ENCODE measurements at places on chromosomes 3 and 15.
A peak's percentile ranks its signal among the peaks of the same experiment; 100 is the strongest.

- peak; percentile 49 for DNase-seq
These were observed 555 bp downstream of the ATP11B start for GRCh38 chr3:182793663-182794454.

- DNase-seq, result no peak
These were observed 151.1 kb downstream of the OSBPL10 start for GRCh38 chr3:31829826-31830426.

DNA sequence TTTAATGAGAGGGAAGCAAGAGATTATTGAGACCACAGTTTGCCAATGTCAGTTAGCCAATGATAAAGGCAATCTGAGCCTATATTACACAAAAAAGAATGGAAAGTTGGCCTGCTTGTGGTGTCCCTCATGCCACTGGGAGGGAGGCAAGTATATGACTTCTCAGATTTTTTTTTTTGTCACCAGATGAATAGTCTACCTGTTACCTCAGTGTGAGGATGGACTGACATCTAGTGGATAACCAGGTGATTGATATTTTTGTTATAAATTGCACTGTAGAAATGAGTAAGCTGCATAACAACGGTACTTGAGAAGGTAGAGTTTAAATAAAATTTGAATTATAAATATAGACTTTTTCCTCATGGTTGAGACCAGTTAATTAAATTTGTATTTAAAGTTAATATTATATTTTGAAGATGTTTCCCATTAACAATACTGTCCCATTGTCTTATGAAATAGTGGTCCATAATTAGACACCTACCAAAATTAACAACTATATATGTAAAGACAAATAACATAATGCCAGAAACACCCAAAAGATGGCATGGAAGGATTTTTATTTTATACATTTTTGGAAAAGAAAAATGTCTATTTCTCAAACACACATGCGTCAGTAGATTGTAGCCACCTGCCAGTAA lies 237.8 kb upstream of the GADL1 start:
- DNase-seq, result no peak

- DNase-seq, result no peak
These were observed 19.7 kb downstream of the CFAP100 start for GRCh38 chr3:126414406-126414805.

GRCh38 chr3:16366581-16366980 lies 101.6 kb downstream of the OXNAD1 start:
- DNase-seq, result no peak

DNA sequence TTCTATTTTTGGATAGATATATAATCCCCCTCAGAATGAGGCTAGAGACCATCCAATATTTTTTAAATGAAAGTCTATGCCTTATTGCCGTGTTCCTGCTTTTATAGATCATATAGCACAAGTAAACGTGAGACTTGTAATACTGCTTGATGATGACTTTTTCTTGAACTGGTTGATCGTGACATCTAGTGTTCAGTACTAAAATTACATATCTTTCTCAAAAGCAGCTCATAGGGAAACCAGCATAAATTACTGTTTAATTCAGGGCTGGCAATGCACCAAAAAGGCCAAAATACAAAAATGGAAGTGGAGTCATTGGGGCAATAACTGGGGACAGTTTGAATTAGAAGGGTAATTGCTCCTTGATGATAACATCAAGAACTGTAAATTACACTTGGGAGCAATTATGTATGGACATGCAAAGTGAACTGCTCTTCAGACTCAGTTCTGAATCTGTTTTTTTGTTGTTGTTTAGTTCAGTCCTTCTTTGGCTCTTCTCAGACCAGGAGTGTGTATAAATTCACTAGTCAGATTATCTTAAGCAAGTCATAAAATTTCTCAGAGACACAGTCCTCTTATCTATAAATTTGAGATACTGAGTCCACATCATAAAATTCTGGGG lies 325.3 kb downstream of the THSD4 start:
- no peak for DNase-seq

GRCh38 chr3:144244662-144245061 lies 273.0 kb downstream of the DIPK2A start:
- no peak for DNase-seq

DNA sequence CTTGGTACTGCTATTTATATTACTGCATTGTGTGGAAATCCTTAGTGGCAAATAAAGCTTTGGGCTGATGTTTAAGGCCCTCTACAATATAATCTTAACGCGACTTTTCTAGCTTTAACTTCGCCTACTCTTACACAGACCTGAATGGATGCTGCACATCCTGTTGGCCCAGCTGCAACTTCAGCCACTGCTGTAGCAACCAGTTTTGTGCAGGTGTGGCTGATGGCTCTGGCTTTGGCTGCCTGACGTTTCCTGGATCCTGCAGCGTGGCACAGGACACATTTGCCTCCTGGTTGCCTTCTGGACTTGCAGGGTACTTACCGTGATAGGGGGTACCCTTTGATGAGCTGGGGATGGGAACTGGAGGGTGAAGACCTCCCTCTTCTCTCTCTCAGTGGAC lies 20.2 kb upstream of the ERICH6 start:
- no peak for DNase-seq

GRCh38 chr3:101963902-101964362 lies 114.6 kb downstream of the NFKBIZ start:
- peak; percentile 21 for DNase-seq

- DNase-seq, result no peak
These were observed 570.4 kb upstream of the TGFBR2 start for GRCh38 chr3:30035935-30036567.

- DNase-seq, result no peak
These were observed at the start of gene HGD for GRCh38 chr3:120682095-120682681. TSS of gene HGD (minus strand) at chr3:120682239. CDS start at chr3:120682111, 128 bp downstream.

DNA sequence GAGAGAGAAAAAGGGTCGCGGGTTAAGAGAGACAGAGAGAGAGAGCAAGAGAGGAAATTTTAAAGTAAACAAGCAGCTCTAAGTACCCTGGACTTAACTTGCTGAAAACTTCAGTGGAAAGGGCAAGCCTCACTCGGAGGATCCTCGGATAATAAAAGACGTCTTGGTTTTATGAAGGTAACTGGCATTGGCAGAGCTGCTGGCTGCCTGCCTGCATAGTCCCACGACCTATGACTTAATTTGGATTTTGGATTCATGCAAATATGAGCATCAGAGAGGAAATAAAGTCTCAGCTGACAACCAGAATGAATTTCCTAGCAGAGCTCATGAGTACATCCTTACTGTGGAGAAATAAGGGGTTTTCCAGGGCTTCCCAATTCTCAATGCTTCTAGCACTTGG lies 95.1 kb upstream of the PDZRN3 start:
- DNase-seq, result no peak

Measured in activated CD4-positive, alpha-beta T cell treated with anti-CD3 and anti-CD28 coated beads for 4 hours (primary cell).